NCI-H2227 treated with DMSO at 0.1 percent for 48 hours (cell line): ENCODE measurements at places on chromosomes 11 and 22.

DNA sequence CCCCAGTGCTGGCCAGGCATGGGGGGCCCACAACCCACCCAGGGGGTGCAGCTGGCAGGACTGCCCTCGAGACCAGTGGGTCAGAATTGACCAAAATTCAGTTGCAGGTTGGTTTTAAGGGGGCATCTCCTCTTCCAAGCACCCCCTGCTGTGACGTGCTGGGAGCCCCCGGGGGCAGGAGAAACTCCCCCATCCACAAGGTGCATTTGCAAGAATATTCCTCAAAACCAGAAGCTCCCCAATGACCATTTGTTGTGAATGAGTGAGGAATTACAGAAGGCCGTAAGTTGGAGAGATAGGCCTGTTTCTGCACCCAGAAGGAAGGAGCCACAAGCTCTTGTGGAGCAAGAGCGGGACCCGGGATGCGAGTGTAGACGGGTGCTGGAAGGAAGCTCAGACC is 414.5 kb downstream of the BRD1 start:
- no peak for DNase-seq

DNA sequence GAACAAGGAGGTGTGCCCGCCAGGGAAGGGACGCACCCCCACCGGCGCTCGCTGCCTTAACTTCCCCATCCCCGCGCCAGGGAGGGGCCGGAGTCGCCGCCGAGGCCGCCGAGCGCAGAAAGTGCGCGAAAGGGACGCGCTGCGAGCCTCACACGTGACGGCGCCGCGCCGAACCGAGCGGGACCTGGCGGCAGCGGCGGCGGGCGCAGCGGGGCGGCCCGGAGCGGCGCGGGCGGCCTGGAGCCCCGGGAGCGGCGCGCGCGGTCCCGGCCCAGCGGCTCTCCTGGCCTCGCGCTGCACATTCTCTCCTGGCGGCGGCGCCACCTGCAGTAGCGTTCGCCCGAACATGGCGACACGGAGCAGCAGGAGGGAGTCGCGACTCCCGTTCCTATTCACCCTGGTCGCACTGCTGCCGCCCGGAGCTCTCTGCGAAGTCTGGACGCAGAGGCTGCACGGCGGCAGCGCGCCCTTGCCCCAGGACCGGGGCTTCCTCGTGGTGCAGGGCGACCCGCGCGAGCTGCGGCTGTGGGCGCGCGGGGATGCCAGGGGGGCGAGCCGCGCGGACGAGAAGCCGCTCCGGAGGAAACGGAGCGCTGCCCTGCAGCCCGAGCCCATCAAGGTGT is at the start of gene SORL1:
TSS of gene SORL1 (plus strand) at position 329 of the 623 bp plus-strand sequence. CDS start at position 347, 18 bp downstream.
- DNase-seq: peak; percentile 39

GRCh38 chr11:111414267-111414931 is 35.3 kb upstream of the POU2AF1 start:
- no peak for DNase-seq

DNA sequence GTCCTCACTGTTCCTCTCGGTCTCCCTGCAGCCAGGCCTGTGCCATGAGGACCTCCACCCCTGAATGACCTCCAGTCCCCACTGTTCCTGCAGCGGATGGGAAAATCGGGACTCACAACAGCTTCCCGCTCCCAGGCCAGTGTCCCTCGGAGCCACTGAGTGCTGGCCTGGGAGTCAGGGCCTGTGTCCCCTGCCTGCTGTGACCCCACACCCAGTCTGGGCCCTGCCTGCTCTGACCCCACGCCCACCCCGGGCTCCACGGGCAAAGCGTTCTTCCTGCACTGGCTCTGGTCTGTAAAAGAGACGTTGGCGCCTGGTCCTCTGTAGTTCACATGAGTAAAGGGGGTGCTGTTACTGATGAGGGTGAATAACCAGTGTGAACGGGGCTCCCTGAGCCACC is 73.0 kb upstream of the SHISAL1 start:
- DNase-seq: no peak

GRCh38 chr11:10273738-10274137 is 20.3 kb downstream of the SBF2 start:
- DNase-seq: no peak

- DNase-seq: no peak
These were observed 1.3 kb upstream of the NDUFC2 start for GRCh38 chr11:78080818-78081495.

GRCh38 chr22:33380789-33381530 is 322.8 kb upstream of the SYN3 start:
- no peak for DNase-seq

- DNase-seq: no peak
These were observed 1.7 kb downstream of the ESRRA start for GRCh38 chr11:64306876-64307622.

DNA sequence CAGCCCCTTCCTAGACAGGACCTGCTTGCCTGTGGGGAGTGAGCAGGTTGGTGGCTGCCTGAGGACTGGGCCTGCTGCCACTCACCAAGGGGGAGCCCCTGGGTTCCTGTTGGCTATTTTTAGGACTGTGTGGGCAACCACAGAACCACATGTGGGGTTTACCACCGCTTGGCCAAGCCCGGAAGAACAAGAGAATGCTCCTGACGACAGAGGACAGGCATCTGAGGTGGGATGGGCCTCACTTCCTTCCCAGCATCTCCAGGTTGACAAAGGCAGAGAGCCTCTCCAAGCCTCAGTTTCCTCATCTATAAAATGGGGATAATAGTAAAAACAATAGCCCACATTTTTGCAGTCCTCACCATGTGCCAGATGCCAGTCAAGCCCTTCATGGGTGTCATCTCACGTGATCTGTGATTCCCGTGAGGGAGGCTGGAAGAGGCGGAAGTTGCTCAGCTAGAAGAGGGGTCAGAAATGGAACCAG is 43.6 kb downstream of the LRRC32 start:
- DNase-seq: no peak

DNA sequence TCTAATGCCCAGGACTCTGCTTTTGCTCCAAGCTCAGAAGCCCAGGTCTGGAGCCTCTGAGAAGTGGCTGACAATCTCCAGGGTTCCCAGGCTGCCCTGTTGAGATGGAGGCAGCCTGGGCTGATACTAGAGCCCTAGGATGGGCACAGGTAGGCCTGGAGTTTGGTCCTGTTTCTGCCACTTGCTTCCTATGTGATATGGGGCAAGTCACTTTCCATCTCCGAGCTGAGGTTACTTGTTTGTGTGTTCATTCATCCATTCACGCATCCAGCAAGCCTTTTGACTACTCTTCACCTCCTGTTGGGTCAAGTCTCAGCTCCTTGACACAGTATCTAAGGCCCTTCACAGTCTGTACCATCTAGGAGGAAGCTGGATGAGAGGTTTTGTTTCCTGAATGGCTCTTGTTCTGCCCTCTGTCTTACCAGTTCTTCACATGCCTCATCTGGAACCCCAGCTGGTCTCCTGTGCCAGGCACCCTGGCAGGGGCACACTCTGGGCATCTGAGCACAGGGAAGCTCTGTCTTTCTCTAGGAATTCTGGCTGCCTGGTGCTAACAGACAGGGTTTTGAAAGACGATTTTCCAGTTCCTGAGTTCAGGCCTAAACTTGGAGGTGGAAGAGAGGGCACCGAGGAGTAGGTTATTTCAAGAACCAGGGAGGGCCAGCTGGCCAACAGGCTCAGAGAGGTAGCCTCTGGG is 53.2 kb upstream of the AMPD3 start:
- no peak for DNase-seq

GRCh38 chr11:75174781-75175370 is 24.0 kb downstream of the SLCO2B1 start:
- DNase-seq: no peak

DNA sequence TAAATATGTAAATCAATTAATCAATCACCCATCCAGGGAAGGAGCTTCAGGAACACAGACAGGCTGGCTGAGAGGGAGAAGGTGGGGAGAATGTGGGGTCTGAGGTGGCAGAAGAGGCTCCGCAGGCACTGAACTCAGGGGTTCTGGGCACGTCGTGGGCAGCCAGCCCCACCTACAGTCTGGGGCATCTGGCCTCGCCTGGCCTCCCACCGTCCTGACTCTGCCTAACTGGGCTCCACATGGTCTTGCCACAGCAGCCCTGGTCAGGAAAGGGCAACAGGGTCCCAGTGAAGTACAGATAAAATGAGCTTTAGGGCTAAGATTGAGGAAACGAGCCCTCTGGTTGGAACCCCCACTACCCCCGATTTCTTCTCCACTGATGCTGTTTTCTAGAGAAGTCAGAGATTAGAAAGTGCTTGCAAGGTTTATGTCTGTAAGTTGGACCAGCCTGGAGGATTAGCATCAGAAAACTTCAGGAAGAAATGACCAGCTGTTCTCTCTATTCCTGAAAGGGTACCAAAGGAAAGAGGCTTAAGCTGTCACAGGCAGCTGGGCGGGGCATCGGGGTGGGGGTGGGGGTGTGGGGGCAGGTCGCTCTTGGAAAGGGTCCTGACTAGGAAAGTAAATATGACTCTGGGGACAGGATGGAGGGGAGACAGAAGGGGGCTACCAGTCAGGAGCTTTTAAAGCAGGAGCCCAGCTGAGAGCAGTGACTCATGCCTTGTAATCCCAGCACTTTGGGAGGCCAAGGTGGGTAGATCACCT is 261.7 kb downstream of the BUD13 start:
- DNase-seq: no peak

GRCh38 chr11:91265946-91266345 is 958.7 kb upstream of the FAT3 start:
- DNase-seq: no peak

DNA sequence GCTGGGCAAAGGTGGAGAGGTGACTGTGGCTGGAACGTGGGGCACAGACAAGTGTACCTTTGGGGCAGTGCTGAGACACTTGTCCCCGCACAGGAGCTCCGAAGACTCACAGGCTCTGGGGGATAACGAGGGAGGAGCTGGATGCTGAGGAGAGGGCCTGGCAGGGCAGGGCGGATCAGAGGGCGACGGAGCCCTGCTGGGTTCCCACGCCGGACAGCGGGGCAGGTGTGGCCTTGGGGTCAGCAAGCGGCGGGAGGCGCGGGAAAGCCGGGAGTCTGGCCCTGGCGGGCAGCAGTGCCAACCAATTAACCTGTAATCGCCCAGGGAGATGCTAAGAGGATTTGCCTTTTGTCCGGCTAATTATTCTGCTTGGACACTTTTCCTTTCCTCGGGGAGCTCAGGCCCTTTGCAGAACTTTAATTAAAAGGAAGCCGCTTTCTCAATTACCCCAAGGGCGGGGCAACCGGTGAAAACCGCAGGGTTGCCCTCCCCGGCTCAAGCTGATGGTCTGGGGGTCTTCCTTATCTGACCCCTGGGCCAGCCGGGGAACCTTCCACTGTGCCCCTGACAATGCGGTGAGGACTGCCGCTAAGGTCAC is 71.5 kb downstream of the WNT7B start:
- no peak for DNase-seq

GRCh38 chr11:114847306-114847975 is 169.1 kb downstream of the NXPE2 start:
- DNase-seq: peak; percentile 3

DNA sequence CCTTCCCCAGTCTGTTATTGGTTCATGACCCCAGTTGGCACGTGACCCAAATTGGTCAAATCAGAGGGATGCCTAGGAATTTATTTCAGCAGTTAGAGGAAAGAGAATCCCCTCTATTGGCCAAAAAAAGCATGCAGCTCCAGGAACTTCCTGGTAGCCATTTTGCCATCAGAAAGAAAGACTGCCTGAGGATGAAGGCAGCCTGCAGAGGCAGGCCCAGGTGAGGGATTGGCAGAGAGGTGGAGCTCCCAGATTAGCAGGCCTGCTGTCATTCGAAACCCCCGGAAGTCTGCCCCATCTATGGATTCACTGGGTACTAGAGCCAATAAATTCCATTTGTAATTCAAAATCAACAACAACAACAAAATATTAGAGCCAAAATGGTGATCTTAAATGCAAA is 207.6 kb downstream of the CWF19L2 start:
- DNase-seq: no peak
